CMK (cell line): ENCODE measurements at places on chromosomes 6 and 20.

- DNase-seq = no peak
Observed at GRCh38 chr20:64222291-64222735, 33.2 kb upstream of the PCMTD2 start.

- no peak for DNase-seq
Observed at GRCh38 chr6:5580736-5581581, 319.6 kb downstream of the FARS2 start.

- no peak for DNase-seq
Observed at GRCh38 chr20:61100489-61100888, 151.6 kb upstream of the CDH4 start.

- DNase-seq = no peak
Observed at GRCh38 chr20:22601361-22602141, 17.2 kb upstream of the FOXA2 start.

GRCh38 chr6:110491644-110492317, 15.4 kb upstream of the SLC22A16 start:
- DNase-seq = no peak

DNA sequence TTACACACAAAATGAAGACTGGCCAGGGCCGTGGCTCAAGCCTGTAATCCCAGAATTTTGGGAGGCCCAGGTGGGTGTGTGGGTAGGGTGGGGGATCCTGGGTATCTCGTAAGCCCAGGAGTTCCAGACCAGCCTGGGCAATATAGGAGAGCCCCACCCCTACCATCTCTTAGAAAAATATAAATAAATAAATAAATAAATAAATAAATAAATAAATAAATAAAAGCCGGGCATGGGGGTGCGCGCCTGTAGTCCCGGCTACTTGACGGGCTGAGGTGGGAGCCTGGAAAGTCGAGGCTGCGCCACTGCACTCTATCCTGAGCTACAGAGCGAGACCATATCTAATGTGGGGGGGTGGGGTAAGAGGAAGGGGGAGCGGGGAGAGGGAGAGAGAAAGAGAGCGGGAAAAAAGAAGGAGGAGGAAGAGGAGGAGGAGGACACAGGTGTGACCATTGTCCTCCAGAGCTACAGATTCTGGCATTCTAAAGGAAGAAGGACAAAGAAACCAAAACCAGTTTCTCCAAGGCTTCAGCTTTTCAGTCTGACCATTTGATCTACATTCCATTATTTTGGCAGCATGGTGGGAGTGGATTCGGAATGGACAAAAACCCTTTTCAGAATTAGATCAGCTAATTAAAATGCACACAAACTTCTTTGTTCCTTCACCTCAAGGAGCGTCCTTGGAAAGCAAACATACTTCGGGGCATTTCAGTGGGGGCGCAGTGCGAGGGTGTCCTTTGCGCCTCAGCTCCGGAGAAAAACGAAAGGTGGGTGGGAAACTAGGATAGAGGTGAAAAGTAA, 577 bp upstream of the C6orf141 start:
- no peak for DNase-seq
